ENCODE measurements at places on chromosomes 4 and X. TPM values are rescaled to one million over a fixed set of nuclear protein-coding genes. Genes with fewer than 3 reads are reported as not detected.

The MAGEC2 gene
- not detected for total RNA-seq

DNA sequence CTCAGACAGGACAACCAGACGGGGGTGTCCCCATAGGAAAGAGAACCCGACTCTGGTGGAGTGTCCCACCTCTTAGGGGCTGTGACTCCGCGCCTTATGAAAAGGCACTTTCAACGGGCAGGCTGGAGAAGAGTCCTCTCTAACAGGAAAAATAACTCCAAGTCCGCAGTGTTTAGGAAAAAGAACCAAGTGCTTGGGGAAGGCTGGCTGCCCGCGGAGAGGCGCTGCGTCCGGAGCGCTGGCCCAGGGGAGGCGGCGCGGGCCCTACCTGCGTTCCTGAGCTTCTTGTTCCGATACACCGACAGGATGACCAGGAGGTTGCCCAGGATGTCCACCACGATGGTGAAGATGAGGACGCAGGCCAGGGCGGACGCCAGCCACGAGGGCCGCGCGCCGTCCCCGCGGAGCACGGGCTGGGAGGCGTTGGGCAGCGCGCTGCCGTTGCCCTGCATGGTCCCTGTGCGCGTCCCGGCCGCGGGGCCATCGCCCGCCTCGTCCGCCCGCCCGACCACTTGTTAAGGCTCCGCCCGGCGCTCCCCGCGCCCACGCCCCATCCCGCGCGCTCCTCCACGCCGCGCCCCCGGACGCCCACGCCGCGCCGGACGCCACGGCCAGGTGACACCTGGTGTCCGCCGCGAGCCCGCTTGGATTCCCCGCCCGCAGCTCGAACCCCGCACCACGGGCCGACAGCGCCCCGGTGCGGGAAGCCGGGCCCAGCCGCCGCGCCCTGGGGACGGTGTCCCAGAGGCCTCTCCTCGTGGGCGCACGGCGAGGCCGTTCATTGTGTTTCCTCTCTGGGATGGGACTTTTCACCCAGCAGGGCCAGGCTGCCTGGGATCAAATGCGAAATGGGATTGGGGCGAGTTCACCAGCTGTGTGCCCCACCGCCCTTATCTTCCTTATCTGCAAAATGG is at the start of gene MTNR1A:
TSS of gene MTNR1A (minus strand) at position 654 of the 914 bp plus-strand sequence. CDS start at position 452, 202 bp downstream.
- DNase-seq, result peak; percentile 25

GRCh38 chrX:26442340-26442739 is 226.4 kb downstream of the MAGEB5 start:
- peak; percentile 27 for DNase-seq

GRCh38 chrX:72569786-72570185 is 2.9 kb downstream of the HDAC8 start:
- no peak for DNase-seq

- DNase-seq, result peak; percentile 25
Measured at GRCh38 chr4:117134386-117134785, 49.0 kb upstream of the TRAM1L1 start.

DNA sequence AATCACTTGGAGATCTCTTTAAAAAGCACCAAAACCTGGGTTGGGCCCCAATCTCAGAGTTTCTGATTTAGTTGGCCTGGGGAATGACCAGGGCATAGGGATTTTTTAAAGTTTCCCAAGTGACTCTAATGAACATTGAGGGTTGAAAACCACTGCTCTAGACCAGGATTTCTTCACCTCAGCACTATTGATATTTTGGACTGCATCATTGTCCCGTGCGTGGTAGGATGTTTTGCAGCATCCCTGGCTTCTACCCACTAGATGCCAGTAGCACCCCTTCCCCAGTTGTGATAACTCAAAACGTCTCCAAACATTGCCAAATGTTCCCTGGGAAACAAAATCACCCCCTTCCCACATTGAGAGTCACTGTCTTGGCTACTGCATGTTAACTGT is 61.8 kb downstream of the ATXN3L start:
- DNase-seq, result no peak

GRCh38 chr4:126097155-126097799 is 782.5 kb downstream of the FAT4 start:
- no peak for DNase-seq

GRCh38 chr4:140243278-140243753 is 89.3 kb upstream of the MAML3 start:
- DNase-seq, result peak; percentile 65

All from body of pancreas (tissue), 4 donors.